ENCODE measurements at places on chromosomes 7 and 10.

DNA sequence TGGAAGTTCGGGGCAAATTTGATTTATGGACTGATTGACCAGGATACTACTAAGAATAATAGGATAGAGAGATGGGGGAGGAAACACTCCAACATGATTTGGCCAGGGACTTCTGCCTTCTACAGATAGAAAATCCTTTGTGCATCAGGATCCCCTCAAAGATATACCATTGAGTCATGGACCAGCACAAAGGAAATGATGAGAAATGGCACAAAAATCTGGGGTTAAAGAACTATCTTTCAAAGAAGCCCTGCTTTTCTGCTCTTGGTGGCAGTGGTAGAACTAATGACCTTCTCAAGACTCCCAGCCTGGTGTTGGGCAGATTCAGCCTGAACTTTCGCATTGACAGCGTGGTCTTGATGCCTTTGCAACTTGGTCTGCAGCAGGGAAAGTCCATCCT is 27.6 kb upstream of the LAMB1 start:
- no peak for DNase-seq

GRCh38 chr10:117425974-117426566 is 50.8 kb upstream of the PDZD8 start:
- DNase-seq = no peak

GRCh38 chr7:67654642-67655041 is 658.0 kb downstream of the TYW1 start:
- no peak for DNase-seq

- no peak for DNase-seq
These were observed 327.8 kb downstream of the WDR11 start for GRCh38 chr10:121179006-121179405.

DNA sequence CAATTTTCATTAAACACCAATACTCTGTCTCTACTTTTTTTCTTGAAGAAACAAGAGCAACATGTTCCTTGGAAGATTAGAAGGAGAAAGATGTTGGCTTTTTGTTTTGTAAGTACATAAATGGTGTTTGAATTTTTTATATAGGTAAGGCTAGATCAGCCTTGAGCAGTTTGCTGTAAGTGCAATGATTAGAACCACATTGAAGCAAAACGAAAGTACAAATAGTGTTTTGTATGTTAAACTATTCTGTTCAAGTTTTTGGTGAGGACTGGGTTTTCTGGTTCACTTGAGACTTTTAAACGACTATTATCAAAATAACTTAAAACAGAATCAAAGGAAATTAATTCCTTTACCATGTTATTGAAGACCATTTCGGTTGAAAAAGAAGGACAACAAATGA is 162.9 kb upstream of the NRP1 start:
- no peak for DNase-seq

All from CD4-positive, alpha-beta T cell treated with Interleukin-2 at 100 ng/mL for 4 hours (primary cell).